Aorta (tissue), 5 donors: ENCODE measurements at places on chromosomes 11 and 22. TPM values are rescaled to one million over a fixed set of nuclear protein-coding genes. Genes with fewer than 3 reads are reported as not detected.
A peak's percentile ranks its signal among the peaks of the same experiment; 100 is the strongest.

DNA sequence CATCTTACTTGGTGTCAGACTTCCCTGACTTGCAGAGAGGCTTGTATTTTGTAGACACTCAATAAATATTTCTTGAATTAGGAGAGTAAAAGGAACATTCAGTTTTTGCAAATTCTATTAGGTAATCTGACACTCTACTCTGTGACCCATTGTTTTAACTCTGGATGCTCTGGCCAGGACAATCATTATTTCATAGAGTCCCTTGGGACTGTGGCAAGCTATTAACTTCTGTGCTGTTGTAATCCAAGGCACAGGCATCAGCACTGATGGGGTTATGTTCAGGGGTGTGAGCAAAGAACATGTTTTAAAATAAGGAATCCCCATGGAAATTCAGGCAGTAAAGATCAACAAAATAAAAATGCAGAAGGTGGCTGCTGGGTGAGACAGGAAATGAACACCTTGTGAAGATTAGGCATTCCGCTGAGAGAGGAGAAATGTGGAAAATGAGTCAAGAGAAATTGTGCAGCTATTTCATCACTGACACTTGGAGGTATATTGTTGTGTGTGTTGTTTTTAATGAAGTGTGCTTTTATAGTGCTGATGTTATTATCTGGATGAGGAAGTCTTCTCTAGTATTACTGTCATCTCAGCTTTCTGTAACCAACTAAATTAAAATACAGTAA is 175.2 kb downstream of the WNT11 start:
- no peak for DNase-seq

- DNase-seq = no peak
Observed at GRCh38 chr11:27610280-27610679, 90.0 kb downstream of the BDNF start.

- no peak for DNase-seq
Observed at GRCh38 chr11:134333312-134333711, 1.5 kb downstream of the GLB1L2 start.

- DNase-seq = no peak
Observed at GRCh38 chr11:99565333-99565732, 544.6 kb downstream of the CNTN5 start.

GRCh38 chr11:61254403-61255025 is 13.5 kb downstream of the PGA5 start:
- peak; percentile 83 for DNase-seq

DNA sequence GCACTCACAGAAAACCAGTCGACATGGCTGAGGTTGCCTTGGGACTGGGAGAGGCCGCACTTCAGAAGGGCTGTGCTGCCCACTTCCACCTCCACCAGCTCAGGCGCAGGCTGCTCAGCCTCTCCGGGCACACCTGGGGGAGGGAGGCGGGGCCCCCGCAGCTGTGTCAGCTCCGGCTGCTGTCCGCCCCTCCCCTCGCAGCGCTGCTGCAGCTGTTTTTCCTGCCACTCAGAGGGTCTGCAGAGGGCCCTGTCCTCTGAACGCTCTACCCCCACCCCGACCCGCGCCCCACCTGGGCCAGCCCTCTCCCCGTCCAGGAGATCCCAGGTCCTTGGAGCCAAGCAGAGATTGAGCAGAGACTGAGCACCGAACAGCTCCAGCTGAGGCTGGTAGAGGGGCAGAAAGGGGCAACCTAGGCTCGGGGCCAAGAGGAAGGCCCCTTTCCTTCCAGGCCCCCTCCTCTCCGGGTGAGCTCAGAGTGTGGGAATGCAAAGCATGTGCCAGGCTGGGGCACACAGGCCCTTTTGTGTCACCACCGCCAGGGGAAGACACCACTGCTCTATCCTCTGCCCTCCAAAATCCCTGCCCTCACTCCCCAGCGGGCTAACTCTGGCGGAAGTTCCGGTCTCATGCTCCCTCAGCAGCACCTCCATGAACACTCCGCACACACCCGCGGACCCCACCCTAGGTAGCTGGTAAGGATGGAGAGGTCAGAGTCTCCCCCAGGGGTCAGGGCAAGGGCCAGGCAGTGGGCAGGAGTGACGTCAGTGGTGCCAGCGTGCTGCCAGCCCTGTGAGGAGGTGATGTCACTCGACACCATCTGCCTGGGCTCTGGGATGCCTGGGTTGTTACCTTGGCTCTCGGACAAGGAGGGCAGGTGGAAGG is 1.6 kb downstream of the MCAM start:
- peak; percentile 73 for DNase-seq

Gene SCGB1C1
- not detected for total RNA-seq

Gene PIWIL4
- 5.9 TPM for total RNA-seq

- no peak for DNase-seq
Observed at GRCh38 chr11:45772986-45773785, 31.8 kb upstream of the SLC35C1 start.

Gene ASCC2
- 58.0 TPM for total RNA-seq

GRCh38 chr22:42331014-42331413 is 60.6 kb upstream of the TCF20 start:
- DNase-seq = no peak

DNA sequence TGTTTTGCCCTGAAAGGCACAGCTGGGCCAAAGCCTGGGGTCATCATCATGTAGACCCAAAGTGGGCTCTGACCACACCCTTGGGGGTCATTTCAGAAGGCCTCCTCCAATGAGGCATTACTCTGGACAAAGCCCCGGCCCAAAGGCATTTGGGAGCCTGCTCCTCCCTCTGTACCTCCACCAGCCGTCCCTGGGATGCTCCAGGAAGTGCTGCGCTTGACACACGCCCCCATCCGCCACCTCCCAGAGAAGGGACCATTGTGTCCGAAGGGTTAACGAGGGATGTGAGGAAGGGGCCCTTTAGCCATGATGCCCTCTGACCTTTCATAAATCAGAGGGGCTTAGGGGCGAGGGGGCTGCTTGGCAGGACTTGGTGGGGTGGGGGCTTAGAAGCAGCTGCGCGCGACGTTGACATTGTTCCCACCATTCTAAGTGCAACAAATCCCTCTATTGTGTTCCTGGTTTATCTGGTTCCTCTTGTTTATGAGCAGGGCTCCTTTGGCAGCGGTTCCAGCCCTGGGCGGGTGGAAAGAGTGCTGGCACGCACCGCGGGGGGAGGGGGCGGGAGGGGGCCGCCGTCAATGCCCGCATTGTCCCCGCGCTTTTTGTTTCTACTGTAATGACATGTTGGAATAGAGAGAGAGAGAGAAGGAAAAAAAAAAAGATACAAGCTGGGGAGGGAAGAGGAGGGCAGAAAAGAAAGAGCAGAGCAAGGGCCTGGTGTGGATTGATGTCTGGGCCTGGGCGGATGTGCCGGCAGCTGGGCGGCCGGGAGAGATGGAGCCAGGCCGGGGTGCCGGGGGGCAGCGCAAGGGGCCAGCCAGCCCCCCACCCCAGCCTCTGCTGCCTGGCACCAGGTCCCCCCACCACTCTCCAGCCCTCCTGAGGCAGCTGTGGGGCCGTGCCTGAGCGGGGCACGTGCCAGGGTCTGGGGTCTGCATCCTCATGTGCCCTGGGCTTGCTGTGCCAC is 32.1 kb upstream of the SOX10 start:
- DNase-seq = no peak

DNA sequence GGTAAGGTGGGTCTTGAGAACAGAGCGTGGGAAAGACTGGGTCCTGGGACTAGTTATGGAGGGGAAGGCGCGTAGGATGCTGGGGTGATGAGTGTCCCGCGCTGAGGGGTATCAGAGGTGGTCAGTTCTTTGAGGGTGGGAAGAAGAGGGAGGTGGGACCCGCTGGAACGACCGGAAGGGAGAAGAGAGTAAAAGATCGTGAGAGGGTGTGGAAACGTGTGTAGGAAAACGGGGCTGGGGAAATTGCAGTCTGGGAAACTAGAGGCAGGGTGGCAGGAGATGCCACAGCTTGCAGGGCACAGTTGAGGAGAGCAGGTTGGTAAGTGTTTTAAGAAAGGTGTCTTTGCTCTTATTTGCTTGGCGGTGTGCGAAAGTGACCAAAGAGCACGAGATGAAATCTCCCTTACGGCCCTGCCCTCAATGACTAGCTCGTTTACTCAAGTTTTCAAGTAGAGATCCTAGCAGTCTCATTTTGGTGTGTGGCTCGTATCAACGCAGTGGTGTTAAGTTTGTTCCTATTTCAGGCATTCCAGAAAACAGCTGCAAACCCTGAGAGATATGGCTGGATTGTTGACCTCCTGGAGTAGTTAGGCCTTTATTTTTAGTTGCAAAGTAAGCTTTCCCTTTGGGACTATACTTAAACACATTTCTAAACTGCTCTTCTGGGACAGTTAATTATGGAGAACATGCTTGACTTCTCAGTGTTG is 615 bp downstream of the STT3A start:
- no peak for DNase-seq

Gene ARHGAP42
- 13.8 TPM for total RNA-seq

GRCh38 chr11:98090861-98091505 is 929.8 kb upstream of the CNTN5 start:
- DNase-seq = no peak

DNA sequence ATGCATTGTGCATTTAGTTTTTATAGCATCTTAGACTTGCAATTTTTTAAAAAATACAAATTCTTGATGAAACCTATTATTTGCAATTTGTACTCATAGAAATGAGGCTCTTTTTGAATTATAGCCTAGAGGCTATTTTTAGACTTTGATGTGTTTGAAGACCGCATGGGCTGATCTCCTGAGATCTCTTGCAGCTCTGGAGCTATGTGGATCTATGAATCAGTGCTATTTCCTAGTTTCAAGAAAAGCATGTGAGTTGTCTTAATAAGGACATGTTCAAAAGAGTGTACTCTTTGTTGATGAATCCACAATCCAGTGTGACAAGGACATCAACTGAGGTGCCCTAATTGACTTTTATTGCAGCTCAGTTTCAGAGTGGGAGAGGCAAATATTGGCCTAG is 620.5 kb downstream of the ETS1 start:
- no peak for DNase-seq
